AML-193 (cell line): ENCODE measurements at places on chromosomes 7 and 10.

GRCh38 chr7:70634610-70635068 is 497.3 kb upstream of the GALNT17 start:
- no peak for DNase-seq

GRCh38 chr10:114368057-114368391 is 36.3 kb downstream of the AFAP1L2 start:
- DNase-seq = no peak

- peak; percentile 29 for DNase-seq
Observed at GRCh38 chr7:133207687-133208086, 45.2 kb upstream of the EXOC4 start.

- DNase-seq = no peak
Observed at GRCh38 chr10:5461203-5461588, 38.2 kb downstream of the CALML5 start.

DNA sequence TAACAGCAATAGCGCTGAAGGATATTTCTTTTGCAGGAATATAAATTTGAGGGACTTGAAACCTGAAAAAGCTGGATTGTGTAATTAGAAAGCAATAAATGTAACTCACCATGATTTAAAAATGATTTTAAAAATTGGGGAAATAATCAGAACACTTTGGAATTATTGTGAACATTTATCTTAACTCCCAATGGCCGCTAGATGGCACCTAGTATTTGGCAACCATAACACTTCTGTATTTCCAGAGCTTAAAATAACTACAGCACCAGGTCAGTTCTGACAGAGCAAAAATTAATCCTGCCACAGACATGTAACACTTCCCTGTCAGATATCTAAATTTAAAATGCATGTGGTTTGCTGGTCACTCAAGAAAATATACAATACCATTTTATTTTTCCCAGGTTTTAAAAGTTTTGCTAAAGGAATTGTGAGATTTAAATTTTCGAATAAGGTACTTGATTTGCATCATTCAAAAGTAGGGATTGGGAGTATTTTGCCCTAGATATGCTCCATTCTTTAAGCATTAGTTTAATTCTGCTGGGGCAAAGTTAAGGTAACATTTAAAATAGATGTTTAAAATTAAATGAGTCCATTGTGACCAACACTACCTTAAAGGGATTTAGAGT is 144.5 kb downstream of the PPP1R3A start:
- peak; percentile 67 for DNase-seq

- peak; percentile 26 for DNase-seq
Observed at GRCh38 chr7:139776486-139777132, 1.2 kb downstream of the HIPK2 start.

- DNase-seq = peak; percentile 75
Observed at GRCh38 chr10:62742536-62743061, 61.9 kb upstream of the ADO start.

GRCh38 chr7:100825751-100826513 is 1.4 kb downstream of the EPHB4 start:
- peak; percentile 40 for DNase-seq

GRCh38 chr10:74371696-74372095 is 220.7 kb downstream of the ADK start:
- no peak for DNase-seq

GRCh38 chr10:10803278-10803677 is 214.4 kb upstream of the CELF2 start:
- no peak for DNase-seq

GRCh38 chr10:7320072-7320471 is 90.8 kb downstream of the SFMBT2 start:
- DNase-seq = no peak

- no peak for DNase-seq
Observed at GRCh38 chr10:125159932-125160855, at the start of gene CTBP2. Gene CTBP2 (minus strand): TSS chr10:125160563.

- no peak for DNase-seq
Observed at GRCh38 chr10:4663162-4663992, 162.6 kb upstream of the AKR1E2 start.

- DNase-seq = no peak
Observed at GRCh38 chr7:2309889-2310331, 4.3 kb downstream of the SNX8 start.

- DNase-seq = no peak
Observed at GRCh38 chr7:132738254-132738653, 162.0 kb upstream of the PLXNA4 start.

DNA sequence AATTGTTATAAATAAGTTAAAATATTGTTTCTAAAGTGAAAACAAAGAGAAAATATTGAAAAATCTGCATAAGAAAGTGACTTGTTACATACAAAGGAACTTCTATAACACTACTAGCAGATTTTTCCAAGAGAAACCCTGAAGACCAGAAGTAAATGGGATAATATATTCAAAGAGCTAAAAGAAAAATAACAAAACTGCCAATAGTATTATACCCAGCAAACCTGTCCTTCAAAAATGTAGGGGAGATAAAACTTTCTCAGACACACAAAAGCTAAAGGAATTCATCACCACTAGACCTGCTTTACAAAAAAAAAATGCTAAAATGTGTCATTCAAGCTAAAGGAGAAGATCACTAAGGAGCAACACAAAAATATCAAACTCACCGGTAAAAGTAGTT is 17.0 kb downstream of the CADPS2 start:
- DNase-seq = no peak

GRCh38 chr10:103696411-103697145 is 158.8 kb downstream of the SH3PXD2A start:
- DNase-seq = peak; percentile 68

- no peak for DNase-seq
Observed at GRCh38 chr7:2436341-2437104, 33.1 kb downstream of the CHST12 start.

DNA sequence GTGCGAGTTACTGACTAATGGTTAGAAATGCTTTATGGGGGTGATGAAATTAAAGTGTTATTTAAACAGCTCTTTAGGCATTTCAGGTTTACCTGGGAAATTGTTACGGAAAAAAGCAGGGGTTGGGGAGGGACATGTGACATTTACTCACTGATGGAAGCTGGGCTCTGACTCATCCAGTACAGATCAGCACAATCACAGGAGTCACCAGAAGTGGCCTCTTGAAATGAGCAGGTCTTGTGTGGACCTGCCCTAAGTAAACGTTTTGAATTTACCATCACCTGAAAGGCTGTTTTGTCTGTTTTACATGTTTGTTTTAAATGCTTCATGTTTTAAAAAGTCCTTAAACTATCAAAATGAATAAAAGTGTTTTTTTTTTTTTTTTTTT is 2.3 kb downstream of the GLRX3 start:
- no peak for DNase-seq

DNA sequence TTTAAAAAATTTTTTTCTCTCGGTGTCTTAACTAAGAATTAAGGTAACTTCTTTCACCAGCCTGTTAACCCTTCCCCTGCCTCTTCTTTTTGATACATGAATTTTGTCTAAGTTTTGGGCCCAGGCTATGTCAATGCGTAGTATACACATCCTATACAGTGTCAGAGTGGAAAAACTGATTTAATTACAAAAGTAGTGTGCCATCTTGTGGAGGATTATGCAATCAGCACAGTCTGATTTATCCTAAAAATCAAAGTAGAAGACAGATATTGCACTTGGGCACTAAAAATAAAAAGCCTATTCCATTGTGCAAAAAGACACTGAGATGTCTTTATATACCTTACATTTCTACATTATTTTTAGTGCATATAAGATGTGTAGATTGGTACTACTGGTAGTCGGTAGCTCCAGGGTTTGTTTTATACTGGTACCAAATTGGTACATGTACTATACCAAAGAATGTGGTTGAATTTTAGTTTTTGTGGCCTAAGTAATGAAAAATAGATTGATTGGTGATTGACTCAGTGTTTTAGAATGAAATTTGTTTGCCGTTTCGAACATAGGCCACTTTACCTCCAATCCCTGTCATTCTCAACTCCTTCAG is 96.6 kb downstream of the MKLN1 start:
- peak; percentile 30 for DNase-seq

GRCh38 chr7:138417078-138417700 is 42.9 kb upstream of the TRIM24 start:
- no peak for DNase-seq

DNA sequence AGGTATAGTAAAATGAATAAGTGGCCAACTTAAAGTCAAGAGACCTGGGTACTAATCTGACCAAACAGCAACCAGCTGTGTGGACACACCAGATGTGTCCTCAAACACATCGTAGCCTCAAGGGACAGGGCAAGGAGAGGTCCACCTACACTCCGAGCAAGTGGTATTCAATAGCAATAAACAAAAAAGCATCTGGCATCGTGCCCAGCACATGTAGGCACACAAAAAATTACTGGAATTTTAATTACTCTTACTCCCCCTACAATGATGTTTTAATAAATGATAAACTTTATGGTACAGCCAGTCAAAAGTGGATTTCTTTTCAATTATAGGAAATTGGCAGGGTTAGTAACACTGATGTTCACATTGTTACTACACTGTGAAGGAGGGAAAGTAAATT is 3.5 kb upstream of the RGS10 start:
- DNase-seq = no peak

DNA sequence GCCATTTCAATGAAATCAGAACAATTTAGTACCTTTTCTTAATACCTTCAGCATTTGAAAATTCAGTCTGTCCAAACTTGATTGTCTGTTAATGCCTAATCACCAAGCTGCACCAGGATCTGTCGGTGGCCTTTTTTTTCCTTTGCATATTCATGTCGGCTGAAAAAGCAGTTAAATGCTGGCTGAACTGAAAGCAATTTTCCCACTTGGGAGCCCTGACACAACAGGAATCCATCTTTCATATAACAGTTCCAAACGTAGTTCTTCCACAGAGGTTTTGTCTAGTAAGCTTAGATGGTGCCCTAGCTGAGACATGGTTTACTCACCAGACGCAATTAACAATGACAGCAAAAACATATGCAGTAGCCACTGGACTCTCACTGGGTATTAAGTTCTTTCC is 83.6 kb upstream of the CHCHD3 start:
- DNase-seq = no peak

DNA sequence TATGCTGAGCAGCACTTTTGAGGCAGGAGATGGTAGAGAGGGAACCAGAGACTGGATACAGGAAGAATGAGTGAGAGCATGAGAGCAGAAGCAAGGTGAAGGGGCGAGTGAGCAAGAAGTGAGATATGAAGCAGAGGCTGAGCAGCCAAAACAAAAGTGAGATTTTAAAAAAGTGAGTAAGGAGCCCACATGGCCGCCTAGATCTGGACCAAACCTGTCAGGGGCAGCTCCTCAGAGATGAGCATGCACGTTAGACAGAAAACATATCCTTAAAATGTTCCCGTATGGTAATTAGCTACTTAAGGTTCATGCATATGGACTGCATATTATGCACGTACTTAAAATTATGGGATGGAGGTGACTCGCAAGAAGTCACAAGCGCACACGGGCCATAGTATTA is 22.5 kb downstream of the TMEM176A start:
- DNase-seq = no peak

DNA sequence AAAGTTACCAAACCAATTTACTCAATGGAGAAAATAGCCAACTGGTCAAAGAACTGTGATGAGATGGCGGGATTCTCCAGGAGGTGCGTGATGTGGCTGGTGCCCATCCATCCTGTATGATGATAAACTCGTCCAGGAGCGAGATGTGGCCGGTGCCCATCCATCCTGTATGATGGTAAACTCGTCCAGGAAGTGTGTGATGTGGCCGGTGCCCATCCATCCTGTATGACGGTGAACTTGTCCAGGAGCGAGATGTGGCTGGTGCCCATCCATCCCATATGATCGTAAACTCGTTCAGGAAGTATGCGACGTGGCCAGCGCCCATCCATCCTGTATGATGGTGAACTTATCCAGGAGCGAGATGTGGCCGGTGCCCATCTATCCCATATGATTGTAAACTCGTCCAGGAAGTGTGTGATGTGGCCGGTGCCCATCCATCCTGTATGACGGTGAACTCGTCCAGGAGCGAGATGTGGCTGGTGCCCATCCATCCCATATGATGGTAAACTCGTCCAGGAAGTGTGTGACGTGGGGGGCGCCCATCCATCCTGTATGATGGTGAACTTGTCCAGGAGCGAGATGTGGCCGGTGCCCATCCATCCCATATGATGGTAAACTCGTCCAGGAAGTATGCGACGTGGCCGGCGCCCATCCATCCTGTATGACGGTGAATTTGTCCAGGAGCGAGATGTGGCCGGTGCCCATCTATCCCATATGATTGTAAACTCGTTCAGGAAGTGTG is 496.2 kb downstream of the DNAJB6 start:
- no peak for DNase-seq

DNA sequence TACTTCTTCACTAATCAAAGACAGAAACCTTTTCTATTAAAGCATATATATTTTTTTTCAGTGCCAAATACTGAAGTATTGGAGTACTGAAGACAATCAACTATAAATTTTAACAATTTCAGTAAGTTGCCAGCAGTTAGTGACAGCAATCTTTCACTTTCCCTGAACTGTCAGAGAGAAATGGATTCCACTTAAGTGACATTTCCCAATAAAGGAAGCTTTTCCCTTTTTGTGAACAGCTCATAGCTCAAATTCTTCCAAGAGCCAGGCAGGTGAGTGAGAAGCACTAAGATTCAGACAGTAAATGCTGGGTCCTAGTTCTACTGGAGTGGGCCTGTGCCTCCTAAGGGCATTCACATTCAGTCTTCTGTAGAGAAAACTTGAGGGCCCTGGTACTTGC is 142.0 kb downstream of the SRPK2 start:
- no peak for DNase-seq

GRCh38 chr10:12299222-12299965 is 50.0 kb upstream of the CAMK1D start:
- DNase-seq = no peak

DNA sequence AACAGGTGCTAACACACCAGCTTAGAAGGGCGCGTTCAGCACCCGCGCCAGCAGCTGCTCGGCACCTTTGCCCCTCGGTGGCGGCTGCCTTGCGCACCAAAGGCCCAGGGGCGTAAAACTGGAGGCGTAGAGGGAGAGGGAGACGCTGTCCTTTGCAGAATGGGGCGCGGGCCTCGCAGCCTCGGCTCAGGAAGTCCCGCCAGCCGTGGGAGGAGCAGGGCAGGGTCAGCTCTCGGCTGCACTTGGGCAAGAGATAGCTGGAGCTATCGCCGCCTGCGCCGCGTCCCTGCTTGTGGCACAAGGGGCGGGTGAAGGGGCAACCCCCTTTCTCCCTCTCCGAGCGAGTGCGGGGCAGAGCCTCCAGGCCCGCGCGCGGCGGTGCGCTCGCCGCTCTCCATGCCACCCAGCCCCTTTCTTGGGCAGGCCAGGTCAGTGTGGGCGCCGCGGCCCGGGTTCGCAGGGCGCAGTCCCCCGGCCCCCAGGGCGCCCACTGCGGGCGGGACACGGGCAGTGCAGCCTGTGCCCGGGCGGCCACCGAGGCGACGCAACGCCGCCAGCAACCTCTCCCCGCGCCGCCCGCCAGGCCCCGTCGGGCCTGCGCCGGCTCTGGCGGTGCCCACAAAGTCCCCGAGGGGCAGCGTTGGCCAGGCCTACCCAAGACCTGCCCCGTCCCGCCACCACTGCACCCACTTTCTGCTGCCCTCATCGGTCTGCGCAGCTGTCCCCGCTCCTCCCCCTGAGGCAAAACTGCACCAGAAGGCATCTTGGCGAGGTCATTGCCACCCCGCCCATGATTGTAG is 4.1 kb downstream of the NEUROD6 start:
- no peak for DNase-seq

DNA sequence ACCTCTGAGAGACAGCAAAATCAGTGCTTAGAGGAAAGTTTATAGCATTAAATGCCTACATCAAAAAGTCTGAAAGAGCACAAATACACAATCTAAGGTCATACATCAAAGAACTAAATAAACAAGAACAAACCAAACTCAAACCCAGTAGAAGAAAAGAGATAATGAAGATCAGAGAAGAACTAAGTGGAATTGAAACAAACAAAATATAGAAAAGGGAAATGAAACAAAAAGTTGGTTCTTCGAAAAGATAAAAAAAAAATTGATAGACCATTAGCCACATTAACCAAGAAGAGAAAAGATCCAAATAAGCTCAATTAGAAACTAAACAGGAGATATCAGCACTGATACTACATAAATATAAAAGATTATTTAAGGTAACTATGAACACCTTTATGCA is 280.0 kb upstream of the NRG3 start:
- DNase-seq = no peak
